Activated CD4-positive, alpha-beta T cell treated with anti-CD3 and anti-CD28 coated beads, Interleukin-2, amount 10 ng/mL, durations not matched to agents 7 days and 5 days (primary cell): ENCODE measurements at places on chromosomes 1 and 21. TPM values are rescaled to one million over a fixed set of nuclear protein-coding genes. Genes with fewer than 3 reads are reported as not detected.

Gene ATF6
- 28.0 TPM for total RNA-seq

Gene TCP10L
- 0.71 TPM for total RNA-seq

Gene PCBP3
- 4.8 TPM for total RNA-seq

Gene SELE
- not detected for total RNA-seq

Gene TNFAIP8L2
- 38.4 TPM for total RNA-seq

Gene AMPD1
- not detected for total RNA-seq

Gene RAB3GAP2
- 55.4 TPM for total RNA-seq

Gene ZNF683
- not detected for total RNA-seq

Gene VPS13D
- 41.9 TPM for total RNA-seq
